Progenitor cell of endocrine pancreas (in vitro differentiated cells): ENCODE measurements at places on chromosomes 5 and 9. TPM values are rescaled to one million over a fixed set of nuclear protein-coding genes. Genes with fewer than 3 reads are reported as not detected.

GRCh38 chr9:125409217-125409636 lies 147.6 kb downstream of the GAPVD1 start:
- no peak for DNase-seq
- H3K4me1 ChIP-seq = no peaks in the 10 kb centered on the region
- no peaks in the 10 kb centered on the region for H3K36me3 ChIP-seq
- no peak overlapping the region for H3K27ac ChIP-seq
- peak overlapping the region; percentile 69 for H3K4me3 ChIP-seq

CCDC152 gene
- total RNA-seq = 0.17 and 0.20 TPM in 2 replicates

DNA sequence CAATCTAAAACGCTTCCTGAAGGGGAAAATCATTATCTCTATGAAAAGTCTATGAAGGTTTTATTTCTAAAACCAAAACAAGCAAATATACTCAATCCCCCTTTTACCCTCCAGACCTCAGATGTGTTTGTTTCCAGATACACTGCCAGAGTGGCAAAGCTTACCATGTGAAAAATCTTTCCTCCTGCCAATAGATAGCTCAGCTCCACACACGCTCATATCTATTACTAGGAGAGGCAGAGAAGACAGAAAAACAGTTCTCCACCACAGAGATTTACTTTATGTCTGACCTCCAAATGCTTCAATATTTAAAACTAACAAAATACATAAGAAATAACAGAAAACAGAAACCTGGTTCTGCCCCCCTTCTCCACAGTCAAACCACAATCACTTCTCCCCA lies 7.0 kb downstream of the IRX2 start:
- H3K27me3 ChIP-seq = peaks cover 74% of the 10 kb centered on the region
- no peak for DNase-seq
- H3K4me1 ChIP-seq = peaks cover 11% of the 10 kb centered on the region
- peak overlapping the region; percentile 26 for H3K27ac ChIP-seq
- no peak overlapping the region for H3K4me3 ChIP-seq

SLC36A3 gene
- total RNA-seq = not detected in 2 replicates

DNA sequence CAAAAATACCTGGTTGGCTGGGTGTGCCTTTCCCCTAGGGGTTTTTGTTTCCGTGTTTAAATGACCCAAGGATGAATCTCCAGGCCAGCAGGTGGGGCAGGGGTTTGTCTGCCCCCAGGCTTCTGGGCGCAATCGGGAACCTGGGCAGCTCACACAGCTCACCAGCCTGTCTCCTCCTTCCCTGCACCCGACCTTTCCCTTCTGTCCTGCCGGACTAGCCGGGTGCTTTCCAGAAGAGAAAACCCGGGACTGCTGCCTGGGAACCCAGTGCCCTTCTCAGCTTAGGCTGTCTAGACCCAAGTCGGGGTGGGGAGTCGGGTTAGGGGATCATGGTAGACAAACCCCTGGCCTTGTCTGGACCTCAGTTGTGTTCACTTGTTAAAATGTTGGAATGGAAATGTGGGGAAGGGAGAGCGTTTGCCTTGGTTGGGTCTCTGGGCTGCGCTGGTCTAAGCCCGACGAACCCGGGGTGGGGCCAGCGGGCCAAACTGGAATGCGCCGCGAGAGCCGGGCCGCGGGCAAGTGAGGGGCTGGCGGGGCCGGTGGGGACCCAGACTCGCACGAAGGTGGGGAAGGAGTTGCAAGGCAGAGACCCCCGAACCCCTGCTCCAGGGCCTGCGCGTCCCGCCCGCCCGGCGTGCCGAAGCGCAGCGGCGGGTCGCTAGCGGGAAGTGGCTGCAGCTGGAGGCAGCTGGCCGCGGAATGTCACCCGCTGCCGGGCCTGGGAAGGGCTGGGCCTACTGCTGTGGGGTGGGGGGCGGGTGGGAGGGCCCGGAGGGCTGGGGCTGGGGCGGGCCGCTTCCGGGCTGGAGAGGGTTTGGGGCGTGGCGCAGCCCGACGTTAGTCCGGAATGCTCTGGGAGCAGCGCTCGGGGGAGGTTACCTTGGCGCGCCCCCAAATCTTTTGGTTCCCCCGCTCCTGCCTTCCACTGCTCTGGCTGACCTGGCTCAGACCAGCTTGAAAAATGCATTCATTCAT lies 84.6 kb downstream of the DAB2IP start:
- peak overlapping the region; percentile 89 for H3K27ac ChIP-seq
- peaks cover 46% of the 10 kb centered on the region for H3K4me1 ChIP-seq
- peak overlapping the region; percentile 61 for H3K4me3 ChIP-seq

DNA sequence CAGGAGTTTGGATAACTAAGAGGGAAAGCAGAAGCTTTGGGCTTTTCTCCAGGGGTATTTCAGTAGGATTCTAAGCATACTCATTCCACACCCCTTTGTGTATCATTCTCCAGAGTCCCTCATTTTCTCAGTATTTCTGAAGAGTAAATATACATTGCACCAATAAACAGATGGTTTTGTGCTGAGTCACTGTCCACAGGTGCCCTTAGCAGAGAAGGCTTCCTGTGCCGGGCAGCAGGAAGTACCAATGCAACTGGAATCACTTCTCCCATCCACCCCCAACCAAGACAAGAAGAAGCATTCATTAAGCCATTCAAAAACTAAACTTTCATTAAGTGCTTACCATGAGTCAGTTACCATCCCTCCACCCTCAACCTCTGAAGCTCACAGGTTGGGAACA lies 3.6 kb upstream of the CCNJL start:
- H3K27me3 ChIP-seq = no peaks in the 10 kb centered on the region
- H3K4me1 ChIP-seq = peaks cover 23% of the 10 kb centered on the region
- DNase-seq = no peak
- H3K27ac ChIP-seq = peak overlapping the region; percentile 27
- no peak overlapping the region for H3K4me3 ChIP-seq

GRCh38 chr5:150399524-150400211 lies 13.0 kb downstream of the CD74 start:
- H3K27me3 ChIP-seq = no peaks in the 10 kb centered on the region
- no peak overlapping the region for H3K4me3 ChIP-seq
- H3K4me1 ChIP-seq = no peaks in the 10 kb centered on the region
- DNase-seq = no peak

DNA sequence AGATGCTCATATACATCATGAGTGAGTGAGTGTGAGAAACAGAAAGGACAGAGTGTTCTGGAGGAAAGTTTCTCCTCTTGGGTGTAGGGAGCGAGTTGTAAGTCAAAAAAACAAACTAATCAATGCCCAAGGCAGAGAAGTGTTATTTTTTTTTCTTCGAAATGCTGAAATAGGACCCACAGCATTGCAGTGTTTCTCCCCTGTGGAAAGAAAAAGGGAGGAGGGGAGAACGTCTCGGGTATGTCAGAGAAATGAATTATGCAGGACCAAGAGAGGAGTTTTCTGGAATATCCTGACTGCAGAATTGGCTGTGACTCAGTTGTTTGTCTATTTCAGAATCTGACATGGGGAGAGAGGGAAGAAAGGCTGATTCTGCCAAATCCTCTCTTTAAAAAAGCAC lies 337.9 kb upstream of the RFX3 start:
- no peak overlapping the region for H3K27ac ChIP-seq
- H3K4me1 ChIP-seq = peaks cover 20% of the 10 kb centered on the region
- no peaks in the 10 kb centered on the region for H3K27me3 ChIP-seq

DNA sequence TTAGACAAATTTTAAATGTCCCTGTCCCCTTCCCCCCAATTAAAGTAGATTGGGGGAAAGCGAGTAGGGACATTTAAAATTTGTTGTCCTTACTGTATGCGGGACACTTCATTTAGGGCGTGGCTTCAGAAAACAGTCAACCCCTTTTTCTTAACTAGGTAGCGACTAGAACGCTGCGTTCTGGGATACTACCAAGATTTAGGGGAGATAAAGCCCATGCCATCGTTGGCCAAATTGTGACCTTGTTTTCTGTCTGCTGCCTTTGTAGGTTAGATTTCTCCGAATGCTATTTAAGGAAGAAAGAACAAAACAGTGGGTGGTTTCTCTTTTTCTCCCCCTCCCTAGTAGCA lies 1.2 kb downstream of the CKS2 start:
- H3K27me3 ChIP-seq = no peaks in the 10 kb centered on the region
- peaks cover 8% of the 10 kb centered on the region for H3K36me3 ChIP-seq
- DNase-seq = no peak
- H3K27ac ChIP-seq = peak overlapping the region; percentile 94

GRCh38 chr5:29697785-29698414 lies 1495.6 kb upstream of the CDH6 start:
- no peak overlapping the region for H3K4me3 ChIP-seq
- H3K36me3 ChIP-seq = no peaks in the 10 kb centered on the region
- H3K4me1 ChIP-seq = no peaks in the 10 kb centered on the region
- DNase-seq = no peak
- H3K27ac ChIP-seq = no peak overlapping the region

- DNase-seq = no peak
- no peak overlapping the region for H3K4me3 ChIP-seq
- no peaks in the 10 kb centered on the region for H3K36me3 ChIP-seq
- no peaks in the 10 kb centered on the region for H3K4me1 ChIP-seq
Measured at GRCh38 chr9:14441976-14442651, 128.2 kb upstream of the NFIB start.

PTPN3 gene
- total RNA-seq = 3.7 and 4.8 TPM in 2 replicates

GRCh38 chr9:75039801-75040200 lies 11.7 kb upstream of the CARNMT1 start:
- H3K4me1 ChIP-seq = no peaks in the 10 kb centered on the region
- H3K27me3 ChIP-seq = no peaks in the 10 kb centered on the region
- H3K4me3 ChIP-seq = no peak overlapping the region
- H3K27ac ChIP-seq = no peak overlapping the region
- H3K36me3 ChIP-seq = no peaks in the 10 kb centered on the region
- no peak for DNase-seq

GRCh38 chr5:157271740-157272271 lies 5.9 kb downstream of the CYFIP2 start:
- DNase-seq = no peak
- H3K4me3 ChIP-seq = no peak overlapping the region
- H3K36me3 ChIP-seq = peaks cover 1% of the 10 kb centered on the region
- H3K4me1 ChIP-seq = peaks cover 9% of the 10 kb centered on the region
- peaks cover 3% of the 10 kb centered on the region for H3K27me3 ChIP-seq

GRCh38 chr5:100791391-100791790 lies 111.7 kb downstream of the ST8SIA4 start:
- DNase-seq = no peak
- peaks cover 49% of the 10 kb centered on the region for H3K4me1 ChIP-seq
- H3K36me3 ChIP-seq = no peaks in the 10 kb centered on the region

MYOT gene
- total RNA-seq = not detected in 2 replicates

DNA sequence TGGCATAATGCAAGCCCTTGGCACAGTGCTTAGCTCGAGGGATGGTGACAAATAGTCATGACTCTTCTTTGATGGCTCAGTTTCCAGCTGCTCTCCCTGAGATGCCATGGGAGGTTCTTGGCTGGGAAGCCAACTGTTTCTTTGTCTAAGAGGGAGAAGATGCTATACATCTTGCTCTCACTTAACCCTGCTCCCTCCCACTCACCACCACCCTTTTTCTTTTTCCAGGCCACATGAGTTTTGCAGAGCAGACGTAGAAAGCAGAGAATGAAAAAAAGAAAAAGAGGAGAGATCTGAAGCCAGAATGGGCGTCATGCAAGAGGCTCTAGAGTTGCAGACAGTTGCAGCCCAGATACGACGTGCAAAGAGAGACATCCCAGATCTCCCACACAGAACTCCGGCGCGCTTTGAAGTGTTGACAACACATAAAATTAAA lies 160.5 kb downstream of the FGF18 start:
- no peaks in the 10 kb centered on the region for H3K4me1 ChIP-seq
- DNase-seq = no peak
- H3K4me3 ChIP-seq = no peak overlapping the region
- no peaks in the 10 kb centered on the region for H3K36me3 ChIP-seq
- H3K27me3 ChIP-seq = peaks cover 11% of the 10 kb centered on the region
